ENCODE measurements at places on chromosomes 5 and 9.
A peak's percentile ranks its signal among the peaks of the same experiment; 100 is the strongest.

GRCh38 chr9:18596920-18597319 is 123.0 kb downstream of the ADAMTSL1 start:
- no peak for DNase-seq

GRCh38 chr5:6236858-6237481 is 141.4 kb downstream of the MED10 start:
- DNase-seq = no peak

DNA sequence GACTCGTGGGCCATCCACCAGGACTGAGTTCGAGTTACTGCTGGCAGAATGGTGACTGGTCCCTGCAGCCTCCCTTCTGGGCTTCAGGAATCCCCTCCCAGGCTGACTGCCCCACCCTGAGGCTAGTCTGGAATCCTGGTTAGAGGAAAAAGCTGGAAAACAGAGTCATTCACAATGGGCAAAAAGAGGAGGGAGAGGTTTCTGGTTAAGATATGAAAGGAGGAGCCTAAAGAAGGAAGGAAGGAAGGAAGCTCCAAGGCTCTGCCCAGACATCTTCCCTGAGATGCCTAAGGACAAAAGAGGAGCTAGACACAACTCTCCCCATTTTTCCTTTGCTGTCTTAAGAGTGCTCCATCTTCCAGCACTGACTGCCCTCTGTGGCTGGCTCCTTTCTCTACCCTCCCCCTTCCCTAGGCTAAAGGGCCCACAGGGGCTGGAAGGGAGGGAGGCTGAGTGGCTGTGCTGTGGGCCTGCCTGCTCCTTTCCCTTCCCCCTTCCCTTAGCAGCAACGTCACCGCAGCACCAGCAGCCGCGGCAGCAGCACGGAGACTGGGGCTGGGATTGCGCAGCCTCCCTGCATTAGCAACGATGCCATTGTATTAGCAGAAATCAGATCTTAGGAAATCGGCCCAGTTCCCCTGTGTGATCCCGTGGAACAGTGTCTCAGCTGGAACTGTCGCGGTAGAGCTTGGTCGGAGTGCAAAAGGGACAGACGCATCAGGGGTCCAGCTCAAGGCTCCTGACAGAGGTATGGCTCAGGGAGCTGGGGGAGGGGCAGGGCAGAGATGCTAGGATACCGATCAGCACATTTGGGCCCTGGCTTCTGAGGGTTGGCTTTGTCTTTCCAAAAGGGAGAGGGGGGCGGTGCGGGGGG is 48.7 kb downstream of the RUSC2 start:
- peak; percentile 86 for DNase-seq

GRCh38 chr5:10420932-10421331 is 20.7 kb upstream of the ROPN1L start:
- no peak for DNase-seq

DNA sequence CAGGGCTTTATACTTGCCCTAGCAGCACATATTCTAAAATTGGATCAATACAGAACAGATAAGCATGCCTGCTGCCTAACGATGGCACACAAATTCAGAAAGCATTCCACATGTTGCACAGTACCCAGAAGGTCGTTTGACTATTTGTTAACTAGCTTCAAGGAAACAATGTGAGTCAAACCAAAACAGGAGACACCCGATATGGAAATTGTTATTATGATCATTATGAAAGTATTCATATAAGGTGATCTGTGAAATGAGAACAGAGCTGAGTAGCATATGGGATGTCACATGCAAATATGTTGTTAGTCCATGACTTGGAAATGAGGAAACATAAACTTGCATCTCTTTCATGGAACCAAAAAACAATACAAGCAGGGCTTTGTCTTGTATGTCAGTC is 56.3 kb upstream of the BICD2 start:
- no peak for DNase-seq

- no peak for DNase-seq
These were observed 21.7 kb downstream of the FER start for GRCh38 chr5:108769352-108769751.

- peak; percentile 85 for DNase-seq
These were observed at the start of gene RASGEF1C for GRCh38 chr5:180209137-180209581. Gene RASGEF1C (minus strand): TSS chr5:180209211. CDS start chr5:180138052, 71,159 bp downstream.

- DNase-seq = no peak
These were observed 17.3 kb downstream of the QSOX2 start for GRCh38 chr9:136228107-136228875.

DNA sequence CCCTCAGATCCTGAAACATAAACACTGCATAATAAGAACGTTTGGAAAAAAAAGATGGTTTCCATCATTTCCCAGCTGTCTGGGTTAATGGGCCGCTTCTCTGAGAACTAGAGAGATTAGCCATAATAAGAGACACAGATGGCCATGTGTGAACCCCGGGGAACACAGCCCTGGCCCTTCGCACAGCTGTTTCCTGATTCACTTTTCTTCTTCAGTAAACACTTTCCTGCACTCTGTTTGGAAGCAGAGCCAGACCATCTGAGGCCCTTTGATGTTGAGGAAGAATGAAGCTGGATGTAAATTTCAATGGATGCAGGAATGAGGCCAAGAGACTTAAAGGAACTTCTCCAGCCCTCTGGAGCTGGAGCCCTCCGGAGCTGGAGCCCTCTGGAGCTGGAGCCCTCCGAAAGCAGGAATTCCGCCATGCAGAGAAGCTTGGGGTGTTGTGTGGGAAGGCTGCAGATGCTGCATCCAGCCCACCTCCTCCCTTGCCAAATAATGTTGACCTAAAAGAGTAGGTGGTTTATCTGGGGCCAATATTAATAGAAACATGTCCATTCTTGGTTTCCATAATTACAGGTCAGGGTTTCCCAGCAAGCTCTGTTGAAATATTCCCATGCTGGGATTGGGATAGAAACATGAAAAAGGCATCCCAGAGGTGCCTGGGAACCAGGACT is 218.9 kb downstream of the NXNL2 start:
- DNase-seq = no peak

DNA sequence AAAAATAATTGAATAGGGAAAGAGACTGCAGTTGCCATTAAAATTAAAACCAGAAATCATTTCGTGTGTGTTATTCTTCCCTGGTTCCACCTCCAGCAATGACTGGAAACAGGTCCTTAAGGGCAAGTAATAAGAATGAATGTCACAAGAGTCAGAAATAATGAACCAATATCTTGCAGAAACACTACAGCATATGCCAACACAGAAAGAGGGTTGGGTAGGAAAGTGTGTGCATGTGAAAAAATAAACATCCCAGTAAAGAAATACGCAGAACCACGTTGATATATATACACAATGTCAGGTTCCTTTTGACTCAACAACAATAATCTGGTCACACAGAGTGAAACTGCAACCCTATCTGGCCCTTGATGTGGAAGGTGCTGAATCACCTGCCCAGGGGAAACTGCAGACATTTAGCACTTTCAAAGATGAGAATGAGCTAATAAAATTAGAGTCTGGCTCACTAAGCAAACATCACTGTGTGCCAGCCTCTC is 15.0 kb downstream of the HMHB1 start:
- no peak for DNase-seq

GRCh38 chr9:89079391-89079790 is 88.1 kb downstream of the S1PR3 start:
- no peak for DNase-seq

DNA sequence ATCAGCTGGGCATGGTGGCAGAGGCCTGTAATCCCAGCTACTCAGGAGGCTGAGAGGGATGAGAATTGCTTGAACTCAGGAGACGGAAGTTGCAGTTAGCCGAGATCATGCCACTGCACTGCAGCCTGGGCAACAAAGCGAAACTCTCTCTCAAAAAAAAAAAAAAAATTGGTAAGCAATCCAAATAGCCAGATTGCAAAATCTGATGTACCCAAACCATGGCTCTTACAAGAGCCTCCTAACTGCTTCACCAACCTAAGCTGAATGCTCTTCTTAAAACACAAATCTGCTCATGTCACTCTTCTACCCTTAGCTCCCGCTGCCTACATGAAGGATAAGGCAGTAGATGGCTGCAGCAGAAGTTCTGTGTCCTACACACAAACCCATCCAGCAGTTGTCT is 105.9 kb downstream of the MPDZ start:
- DNase-seq = no peak

- DNase-seq = no peak
These were observed 15.5 kb upstream of the BNC2 start for GRCh38 chr9:16885931-16886330.

DNA sequence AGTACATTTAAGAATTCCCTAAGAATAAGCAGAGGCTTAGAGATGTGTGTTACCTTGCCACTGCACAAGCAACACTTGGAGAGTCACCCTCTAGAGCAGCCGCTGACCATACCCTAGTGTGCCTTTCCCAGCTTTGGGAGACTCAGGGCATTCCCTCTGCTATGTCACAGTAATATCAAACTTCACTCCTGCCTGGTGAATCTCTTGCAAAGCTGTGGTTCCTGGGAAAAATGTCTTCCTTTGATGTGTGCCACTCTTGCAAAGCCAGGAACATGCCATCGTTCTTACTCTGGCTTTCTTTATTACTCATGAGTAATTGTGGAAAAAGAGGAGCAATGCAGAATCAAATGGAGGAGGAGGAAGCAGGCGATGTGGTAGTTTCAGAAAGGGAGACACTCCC is 173.2 kb downstream of the CCDC192 start:
- DNase-seq = no peak

GRCh38 chr5:109929911-109930310 is 240.2 kb downstream of the MAN2A1 start:
- DNase-seq = no peak

- DNase-seq = peak; percentile 86
These were observed 113.4 kb downstream of the SYK start for GRCh38 chr9:90914868-90915483.

- DNase-seq = no peak
These were observed 26.8 kb upstream of the ANKRD33B start for GRCh38 chr5:10536931-10537579.

DNA sequence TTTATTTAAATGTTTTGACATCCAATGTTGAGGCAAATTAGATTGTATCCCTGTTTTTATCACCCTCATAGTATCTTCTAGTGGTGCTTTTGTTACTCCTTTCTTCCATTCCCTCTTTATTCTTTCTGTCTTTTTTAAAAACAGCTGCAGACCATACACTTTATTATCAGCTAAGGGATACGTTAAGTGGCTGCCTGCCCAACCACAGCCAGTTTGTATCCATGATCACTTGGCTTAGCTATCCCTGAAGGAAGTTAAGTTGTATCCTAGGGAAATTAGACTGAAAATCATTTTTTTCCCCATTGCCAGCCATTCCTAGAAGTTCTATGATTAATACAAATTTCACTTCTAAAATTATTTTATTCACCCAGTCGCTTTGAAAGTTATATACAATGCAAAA is 1032.7 kb downstream of the NR2F1-AS1 start:
- DNase-seq = no peak

DNA sequence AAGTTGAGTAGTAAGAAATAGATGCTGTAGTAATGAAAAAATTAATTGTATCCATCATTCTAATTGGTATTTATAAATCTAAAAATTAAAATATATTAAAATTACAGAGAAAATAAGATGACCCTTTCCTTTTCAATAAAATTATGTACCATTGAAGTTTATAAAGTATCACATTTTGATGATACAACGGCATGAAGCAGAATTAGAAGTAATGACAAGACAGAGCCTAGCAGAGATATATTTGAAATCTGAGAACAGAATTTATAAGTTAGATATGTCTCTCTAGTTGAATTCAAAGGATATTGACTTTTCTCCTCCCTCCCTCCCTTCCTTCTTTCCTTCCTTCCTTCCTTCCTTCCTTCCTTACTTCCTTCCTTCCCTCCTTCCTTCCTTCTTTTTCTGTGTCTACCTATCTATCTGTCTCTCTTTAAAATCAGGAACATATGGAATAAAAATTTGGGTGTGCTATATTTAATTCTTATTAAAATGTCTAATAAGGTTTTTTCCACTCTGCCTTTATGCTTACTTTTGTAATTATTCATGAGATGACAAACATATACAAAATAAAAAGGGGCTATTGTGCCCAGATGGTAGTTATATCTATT is 258.5 kb upstream of the CD180 start:
- no peak for DNase-seq

GRCh38 chr5:93422652-93423280 is 158.3 kb downstream of the NR2F1-AS1 start:
- DNase-seq = peak; percentile 37

DNA sequence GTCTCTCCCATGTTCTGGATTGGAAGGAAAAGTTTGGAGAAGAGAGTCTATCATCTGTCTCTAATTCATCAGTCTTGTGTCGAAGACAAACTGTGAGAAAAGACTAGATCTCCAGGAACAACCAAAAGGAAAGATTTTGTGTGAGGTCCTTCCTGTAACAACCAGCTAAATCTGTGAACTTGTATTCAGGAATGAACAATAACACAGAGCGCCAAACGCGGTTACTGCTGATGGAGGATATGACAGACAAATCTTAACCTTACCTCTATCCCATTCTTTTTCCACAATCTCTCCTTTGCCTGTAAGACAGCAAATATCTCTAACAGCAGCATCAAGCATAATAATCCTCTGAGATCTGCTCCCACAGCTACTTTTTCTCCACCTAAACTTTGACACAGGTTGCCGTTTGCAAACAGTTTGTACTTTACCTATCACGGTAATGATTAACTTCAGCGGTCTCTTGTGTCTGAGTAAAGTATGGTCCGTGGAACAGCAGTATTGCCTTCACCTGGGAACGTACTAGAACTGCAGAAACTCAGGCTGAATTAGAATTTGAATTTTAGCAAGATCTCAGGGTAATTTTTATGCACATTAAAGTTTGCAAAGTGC is 387.6 kb downstream of the ELAVL2 start:
- no peak for DNase-seq

- DNase-seq = peak; percentile 80
These were observed 16.2 kb downstream of the TRIM7 start for GRCh38 chr5:181188700-181189362.

DNA sequence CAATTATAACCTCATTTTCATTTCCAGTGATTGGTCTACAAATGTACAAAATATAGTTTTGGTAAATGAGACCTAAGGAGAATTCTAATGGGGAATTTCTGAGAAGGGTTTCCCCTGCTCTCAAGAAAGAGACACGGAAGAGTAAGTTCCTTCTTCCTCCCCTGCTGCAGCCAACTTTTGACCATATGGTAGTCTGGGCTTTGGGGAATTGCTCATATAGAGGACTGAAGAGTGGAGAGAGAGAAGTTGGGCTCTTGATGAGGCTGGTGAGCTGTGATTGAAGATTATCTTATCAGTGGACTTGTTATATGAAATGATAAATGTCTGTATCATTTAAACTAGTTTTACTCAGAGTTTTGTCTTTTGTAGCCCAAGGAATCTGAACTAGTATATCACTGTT is 4.3 kb upstream of the LNPEP start:
- DNase-seq = no peak

DNA sequence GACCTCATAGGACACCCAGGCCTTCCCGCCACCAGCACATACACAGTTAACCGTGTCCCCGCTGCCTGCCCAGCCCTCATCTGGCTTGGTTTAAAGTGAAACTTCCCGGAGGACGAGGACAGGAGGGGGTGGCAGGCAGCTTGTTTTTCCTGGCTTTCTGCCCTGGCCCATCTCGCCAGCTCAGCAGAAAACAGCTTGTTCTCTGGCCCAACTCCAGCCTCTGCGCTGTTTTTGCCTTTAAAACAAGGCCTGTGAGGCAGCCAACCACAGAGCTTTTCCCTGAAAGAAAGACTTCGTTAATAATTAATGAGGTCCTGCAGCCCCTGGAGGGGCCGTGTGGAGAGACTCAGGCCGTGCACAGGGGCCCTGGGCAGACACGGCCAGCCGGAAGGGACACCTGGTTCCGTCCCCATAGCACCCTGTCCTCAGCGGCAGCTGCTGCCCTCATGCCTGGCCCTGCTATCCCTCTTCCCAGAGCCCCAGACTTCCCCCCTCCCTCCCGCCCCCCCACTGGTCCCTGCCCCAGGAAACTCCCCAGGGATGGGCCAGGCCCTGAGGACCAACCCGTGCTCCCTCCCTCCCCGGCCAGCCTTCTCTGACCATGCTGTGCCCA is 108.7 kb downstream of the RXRA start:
- no peak for DNase-seq

Data from GM23338 (cell line).